ENCODE measurements at places on chromosomes 2 and 18. TPM values are rescaled to one million over a fixed set of nuclear protein-coding genes. Genes with fewer than 3 reads are reported as not detected.

CDH19 gene
- total RNA-seq = 7.8 TPM

- H3K4me3 ChIP-seq = no peak overlapping the region
- no peaks in the 10 kb centered on the region for H3K36me3 ChIP-seq
- no peaks in the 10 kb centered on the region for H3K4me1 ChIP-seq
- no peak for DNase-seq
- no peak overlapping the region for H3K27ac ChIP-seq
These were observed 75.6 kb downstream of the RNF144A start for GRCh38 chr2:6992794-6993228.

DNA sequence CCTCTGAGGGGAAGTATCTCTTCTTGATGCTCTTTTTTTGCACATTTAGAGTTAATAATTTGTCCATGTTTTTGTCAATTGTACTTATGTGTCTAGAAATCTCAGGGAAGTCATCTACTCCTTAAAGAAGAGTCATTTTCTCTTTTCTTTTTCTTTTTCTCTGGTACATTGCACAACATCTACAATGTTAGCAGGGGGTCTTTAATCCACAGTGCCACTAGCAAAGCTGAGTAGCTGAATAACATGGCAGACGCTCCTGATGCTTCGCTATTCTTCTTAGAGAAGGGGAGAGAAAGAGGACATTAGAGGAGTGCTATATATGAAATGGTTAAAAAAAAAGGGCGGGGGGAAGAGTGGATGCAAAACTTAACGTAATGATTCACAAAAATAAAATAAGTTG is 399.6 kb upstream of the CWC22 start:
- H3K4me1 ChIP-seq = no peaks in the 10 kb centered on the region
- H3K27ac ChIP-seq = no peak overlapping the region
- no peaks in the 10 kb centered on the region for H3K27me3 ChIP-seq
- DNase-seq = no peak
- no peak overlapping the region for H3K4me3 ChIP-seq
- H3K36me3 ChIP-seq = no peaks in the 10 kb centered on the region

DNA sequence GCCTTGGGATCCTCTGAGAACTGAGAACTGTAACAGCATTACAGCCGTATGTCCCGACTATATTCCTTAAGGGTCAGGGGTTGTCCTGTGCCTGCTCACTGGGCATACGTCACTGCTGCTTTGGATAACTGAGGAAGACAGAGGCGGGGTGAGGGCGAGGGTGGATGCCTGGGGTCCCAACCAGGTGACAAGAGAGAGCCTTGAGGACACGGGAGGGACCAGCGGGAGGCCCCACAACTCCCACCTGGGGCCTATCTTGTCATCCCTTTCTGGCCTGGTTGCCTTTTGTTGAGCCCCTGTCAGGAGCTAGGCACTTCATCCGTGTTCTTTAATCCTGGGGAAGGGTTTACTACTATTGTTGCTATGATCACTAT is 28.8 kb downstream of the INPP5D start:
- H3K27me3 ChIP-seq = no peaks in the 10 kb centered on the region
- no peaks in the 10 kb centered on the region for H3K4me1 ChIP-seq
- no peak overlapping the region for H3K4me3 ChIP-seq
- DNase-seq = peak; percentile 41

Data from aorta (tissue), 5 donors.